ENCODE measurements at places on chromosomes 16 and 17.

DNA sequence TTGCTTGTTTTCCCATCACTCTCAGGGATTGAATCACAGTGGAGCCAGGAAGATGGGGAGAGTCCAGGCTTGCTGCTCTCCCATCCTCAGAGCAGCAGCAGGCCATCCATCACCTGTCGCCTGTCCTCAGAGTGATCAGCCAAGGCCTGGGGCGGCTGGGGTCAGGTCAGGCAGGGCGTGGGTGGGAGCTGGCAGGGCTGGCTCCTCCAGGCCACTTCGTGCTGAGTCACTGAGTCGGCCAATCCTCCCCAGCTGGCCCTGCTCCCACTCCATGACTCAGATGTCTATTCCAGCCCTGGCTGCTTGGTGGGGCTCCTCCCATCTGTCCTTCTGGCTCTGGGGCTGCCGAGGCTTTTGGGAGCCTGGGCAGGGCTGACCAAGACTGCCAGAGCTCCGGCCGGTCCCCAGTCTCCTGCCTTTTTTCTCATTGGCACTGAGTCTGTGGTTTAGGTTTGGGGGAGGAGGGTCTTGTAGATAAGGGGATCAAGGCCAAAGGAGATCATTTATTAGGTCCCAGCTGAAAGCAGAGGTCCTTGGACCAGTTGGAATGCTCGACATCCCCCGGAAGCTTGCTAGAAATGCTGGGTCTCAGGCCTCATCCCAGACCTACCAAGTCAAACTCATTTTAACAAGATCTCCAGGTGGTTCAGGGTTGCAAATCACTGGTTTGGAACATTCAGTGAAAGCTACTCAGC is 72.7 kb downstream of the ABCC1 start:
- no peak for DNase-seq

- no peak for DNase-seq
Observed at GRCh38 chr16:84810518-84811273, 9.1 kb upstream of the CRISPLD2 start.

- DNase-seq: no peak
Observed at GRCh38 chr16:22848451-22848850, 34.5 kb downstream of the HS3ST2 start.

DNA sequence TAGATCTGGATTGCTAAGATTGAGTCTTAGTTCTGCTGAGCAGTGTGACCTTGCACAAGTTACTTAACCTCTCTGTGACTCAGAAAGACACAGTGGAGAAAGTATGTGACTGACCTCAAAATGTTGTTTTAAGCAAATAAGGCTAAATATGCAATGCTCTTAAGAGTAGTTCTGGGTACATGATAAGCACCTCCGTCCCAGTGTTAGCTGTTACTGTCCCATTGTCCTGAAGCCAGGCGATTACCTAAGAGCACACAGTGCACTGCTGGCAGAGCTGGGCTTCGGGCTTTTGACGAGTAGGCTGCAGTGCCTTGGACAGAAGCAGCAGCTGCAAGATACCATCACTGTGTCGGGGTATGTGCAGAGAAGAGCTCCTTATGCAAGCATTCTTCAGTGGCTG is 32.7 kb upstream of the FOXF1 start:
- no peak for DNase-seq

DNA sequence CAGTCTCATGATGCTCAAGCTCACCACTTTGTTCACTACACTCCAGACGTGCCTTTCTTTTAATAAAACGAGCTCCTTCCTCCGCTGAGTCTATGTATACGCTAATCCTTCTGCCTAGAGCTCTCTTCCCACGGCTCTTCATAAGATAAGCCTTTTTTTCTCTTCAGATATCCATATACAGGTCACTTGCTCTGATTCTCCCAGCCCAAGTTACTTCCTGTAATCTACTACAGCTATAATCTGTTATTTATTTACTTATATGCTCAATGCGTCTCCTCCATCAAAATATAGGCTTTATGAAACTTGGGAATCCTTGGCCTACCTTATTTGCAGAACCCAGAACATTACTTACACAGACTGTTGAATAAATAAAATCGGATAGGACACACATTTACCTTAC is 17.4 kb downstream of the C16orf87 start:
- DNase-seq: no peak

- DNase-seq: no peak
Observed at GRCh38 chr17:50259477-50260324, 14.6 kb upstream of the TMEM92 start.

- DNase-seq: no peak
Observed at GRCh38 chr17:72332367-72332766, 211.5 kb downstream of the SOX9 start.

DNA sequence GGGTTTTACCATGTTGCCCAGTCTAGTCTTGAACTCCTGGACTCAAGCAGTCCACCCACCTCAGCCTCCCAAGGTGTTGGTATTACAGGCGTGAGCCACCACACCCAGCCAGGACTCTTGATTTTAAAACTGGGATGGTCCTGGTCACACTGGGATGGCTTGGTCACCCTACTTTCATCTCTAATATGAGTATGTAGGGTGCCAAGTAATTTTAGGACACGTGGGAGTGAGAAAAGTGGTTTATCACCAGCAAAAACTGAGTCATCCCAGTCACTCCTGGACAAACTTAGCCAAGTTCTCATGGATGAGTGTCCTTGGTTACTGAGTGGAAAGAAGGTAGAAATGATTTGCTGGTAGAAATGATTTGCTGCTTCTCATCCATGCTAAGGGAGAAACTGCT is 9.9 kb downstream of the CLEC19A start:
- DNase-seq: no peak

GRCh38 chr17:5784791-5785190 is 200.5 kb upstream of the NLRP1 start:
- DNase-seq: no peak

DNA sequence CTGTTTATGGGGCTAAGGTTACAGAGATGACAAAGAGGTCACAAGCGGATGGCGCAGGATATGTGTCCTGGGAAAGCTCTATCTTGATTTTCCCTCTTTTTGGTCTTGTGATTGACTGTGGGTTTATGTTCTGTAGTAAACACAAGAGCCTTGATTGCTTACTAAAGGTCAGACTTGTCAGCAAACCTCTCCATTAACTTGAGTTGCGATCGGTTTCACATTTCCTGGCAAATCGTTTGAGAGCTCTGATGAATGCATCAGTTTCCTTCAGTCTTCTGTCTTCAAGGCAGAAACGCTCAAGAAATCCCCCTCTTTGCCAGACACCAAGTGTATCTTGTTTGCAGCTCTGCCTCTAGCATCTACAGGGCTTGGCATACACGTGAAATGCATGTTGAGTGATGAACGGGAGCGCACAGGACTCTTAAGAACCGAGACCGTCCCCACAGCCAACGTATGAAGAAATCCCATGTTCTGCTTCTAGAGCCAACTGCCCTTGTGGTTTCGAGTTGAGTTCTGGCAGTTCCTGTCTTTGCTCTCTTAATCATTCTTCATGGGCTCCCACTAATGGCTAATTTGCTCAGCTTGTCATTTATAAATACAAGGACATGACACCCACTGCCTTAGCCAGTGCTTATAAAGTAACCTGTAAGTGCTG is 143.3 kb downstream of the PITPNC1 start:
- no peak for DNase-seq

DNA sequence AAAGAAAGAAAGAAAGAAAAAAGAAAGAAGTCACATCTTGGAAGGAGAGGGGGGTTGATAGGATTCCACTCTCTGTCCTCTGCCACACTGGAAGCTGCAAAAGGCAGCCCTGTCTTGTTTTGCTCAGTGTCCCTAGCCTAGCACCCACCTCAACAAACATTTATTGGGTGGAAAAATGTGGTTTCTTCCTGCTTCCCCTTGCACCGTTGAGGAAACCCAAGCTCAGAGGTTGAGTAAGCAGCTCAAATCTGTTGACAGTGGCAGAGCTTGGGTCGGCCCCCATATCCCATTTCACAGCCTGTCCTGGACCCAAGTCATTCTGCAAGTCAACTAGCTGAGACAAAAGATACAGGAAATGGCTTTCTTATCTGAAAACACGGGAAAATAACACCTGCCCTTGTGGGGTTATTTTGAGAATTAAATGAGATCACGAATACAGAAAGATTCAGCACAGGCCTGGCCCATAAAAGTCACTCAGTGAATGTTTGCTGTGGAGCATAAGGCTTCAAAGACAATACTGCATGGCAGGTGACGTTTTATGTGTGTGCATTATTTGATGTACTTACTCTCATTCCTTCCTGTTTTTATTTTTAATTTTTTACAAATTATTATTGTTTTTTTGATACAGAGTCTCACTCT is 63.6 kb downstream of the SCNN1B start:
- peak; percentile 77 for DNase-seq

GRCh38 chr17:72804949-72805707 is 287.4 kb downstream of the SLC39A11 start:
- no peak for DNase-seq

DNA sequence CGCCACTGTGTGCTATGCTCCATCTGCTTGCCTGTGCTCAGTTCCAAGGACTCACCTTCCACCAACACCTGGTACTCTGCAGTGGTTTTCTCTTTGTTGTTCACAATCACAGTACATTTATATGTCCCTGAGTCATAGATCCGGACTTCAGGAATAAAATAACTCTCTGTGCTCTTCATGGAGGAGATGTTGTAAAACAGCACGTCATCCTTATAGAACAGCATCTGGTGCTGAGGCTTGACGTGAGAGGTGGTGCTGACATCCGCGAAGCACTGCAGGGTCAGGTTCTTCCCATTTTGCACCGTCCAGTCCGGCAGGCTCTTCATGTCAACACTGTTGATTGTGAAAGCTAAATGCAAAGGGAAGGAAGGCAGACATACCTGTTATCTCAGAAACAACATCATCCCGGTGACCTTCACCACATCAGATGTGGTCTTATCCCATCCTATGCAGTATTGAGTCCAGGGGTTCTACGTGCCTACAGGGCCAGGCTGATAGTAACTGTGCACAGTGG is 12.8 kb downstream of the PECAM1 start:
- no peak for DNase-seq

DNA sequence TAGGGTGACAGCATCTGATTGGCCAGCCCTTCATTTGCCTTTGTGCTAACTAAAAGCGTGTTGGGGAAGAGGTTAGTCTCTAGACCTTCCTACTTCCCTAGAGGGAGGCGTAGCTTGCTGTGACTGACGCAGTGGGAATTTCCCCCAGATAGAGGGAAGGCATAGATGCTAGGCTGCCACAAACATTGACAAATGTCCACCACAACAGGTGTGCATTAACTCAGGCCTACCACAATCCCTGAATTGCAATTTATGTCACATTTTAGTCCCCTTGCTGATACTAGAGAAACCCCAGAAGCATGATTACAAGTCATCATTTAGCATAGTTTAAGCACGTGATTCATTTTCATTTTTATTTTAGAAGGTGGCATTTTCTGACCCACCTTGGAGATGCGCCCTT is 76.3 kb upstream of the WSB1 start:
- peak; percentile 38 for DNase-seq

DNA sequence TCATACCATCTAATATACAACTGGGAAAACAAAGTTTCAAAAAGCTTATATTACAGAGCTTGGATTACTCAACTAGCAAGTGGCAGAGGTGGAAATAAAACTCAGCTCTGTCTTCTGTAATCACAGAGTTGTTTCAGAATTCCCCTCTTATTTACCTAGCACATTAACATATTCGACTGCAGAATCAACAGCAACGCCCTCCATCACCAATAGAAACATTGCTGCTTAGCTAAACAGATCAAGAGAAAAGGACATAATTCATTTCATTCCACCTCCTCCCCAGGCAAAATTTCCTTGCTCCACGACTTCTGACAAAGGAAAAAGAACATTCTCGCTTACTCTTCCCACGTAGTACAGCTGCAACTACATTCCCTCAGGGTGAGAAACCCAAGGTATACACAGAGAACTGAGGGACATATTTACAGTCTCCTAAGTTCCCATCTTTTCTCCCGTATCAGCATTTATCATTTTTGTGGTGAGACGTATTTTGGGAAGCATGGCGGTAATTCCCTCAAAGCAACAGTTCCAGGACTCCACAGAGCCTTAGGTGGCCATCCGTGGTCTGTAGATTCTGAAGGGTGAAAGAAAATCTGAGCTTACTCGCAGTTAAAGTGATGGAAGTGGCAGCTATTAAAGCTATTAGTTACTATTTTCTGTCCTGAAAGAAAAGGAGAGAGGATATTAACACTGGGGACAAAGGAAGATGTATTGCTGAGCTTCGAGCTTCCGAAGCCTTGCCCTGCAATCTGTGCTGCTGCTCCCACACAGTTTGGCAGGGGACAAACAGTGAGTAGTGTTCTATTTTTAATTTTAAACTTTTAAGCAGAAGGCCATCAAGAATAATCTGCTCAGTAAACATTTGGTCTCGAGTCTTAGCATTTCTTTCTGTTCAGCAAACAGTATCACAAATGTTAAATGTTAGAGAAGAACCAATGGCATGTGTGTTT is 1296.2 kb downstream of the CDH8 start:
- DNase-seq: no peak

DNA sequence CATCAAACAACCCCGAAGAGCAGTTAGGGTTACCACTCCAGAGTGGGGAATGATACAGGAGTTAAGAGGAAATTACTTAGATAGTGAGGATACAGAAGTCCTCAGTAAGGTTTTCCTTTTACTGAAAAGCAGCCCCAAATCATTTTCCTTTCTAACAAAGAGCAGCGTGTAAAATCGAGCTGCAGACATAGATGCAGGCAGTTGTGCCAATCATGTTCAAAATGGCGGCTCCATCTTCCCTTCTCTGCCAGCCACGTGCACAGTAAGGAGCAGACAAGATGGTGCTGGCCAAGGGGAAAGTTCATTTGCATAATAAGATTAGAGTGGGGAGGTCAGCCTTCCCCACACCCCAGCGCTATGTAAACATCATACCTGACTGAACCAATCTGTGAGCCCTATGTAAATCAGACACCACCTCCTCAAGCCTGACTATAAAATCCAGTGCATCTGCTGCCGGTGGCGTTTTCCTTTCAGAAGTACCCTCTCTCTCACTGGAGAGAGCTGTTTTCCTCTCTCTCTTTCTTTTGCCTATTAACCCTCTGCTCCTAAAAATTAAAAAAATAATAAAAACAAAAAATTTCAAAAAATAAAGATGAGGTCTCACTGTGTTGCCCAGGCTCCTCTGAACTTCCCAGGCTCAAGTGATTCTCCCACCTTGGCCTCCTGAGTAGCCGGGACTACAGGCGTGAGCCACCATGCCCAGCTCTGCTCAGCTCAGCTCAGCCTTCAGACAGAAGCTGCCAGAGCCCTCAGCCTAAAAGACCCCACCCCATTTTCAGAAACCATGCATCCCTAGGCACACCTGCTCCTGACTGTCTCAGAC is 2.6 kb upstream of the SRL start:
- DNase-seq: no peak

DNA sequence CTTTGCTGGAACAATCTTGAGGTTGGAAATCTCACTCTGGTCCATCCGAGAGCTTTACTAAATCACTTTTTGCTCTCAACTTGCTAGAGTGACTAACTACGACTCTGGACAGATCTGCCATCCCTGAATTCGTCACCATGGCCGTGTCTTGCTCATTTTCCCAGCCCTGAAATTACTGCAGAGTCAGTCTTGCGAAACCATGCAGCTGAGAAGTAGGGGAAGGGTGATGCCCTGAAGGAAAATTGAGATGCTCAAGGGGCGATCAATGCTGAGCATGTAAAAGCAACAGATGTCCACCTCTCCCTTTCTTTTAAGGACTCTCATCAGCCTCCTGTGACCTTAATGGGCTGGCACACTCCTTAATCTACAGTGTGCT is 18.8 kb downstream of the PCTP start:
- DNase-seq: no peak

GRCh38 chr16:71368958-71369357 is 10.4 kb downstream of the CALB2 start:
- no peak for DNase-seq

GRCh38 chr17:69870091-69870530 is 204.9 kb upstream of the KCNJ16 start:
- DNase-seq: no peak
